ENCODE measurements at places on chromosomes 5 and 9.

DNA sequence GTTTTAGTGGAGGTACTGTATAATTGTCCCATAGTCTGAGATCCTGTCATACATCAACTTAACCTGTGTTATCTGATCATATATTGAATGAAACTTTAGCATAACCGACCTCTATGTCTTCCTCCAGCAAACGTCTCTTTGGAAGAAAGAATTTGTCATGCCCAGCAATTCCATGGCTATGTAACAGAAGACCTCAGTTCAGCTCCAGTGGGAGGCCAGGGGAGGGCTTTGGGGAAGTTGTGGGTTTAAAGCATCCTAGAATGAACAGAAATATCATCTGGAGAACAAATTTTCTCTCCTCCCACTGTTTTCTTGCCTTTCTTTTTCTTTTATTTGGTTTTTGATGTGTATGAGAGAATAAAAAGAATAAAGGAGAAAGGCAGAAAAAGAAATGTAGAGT lies 164.5 kb downstream of the GAS1 start:
- no peak for DNase-seq

- no peak for DNase-seq
Observed at GRCh38 chr9:8374471-8374870, 574.9 kb upstream of the DMAC1 start.

DNA sequence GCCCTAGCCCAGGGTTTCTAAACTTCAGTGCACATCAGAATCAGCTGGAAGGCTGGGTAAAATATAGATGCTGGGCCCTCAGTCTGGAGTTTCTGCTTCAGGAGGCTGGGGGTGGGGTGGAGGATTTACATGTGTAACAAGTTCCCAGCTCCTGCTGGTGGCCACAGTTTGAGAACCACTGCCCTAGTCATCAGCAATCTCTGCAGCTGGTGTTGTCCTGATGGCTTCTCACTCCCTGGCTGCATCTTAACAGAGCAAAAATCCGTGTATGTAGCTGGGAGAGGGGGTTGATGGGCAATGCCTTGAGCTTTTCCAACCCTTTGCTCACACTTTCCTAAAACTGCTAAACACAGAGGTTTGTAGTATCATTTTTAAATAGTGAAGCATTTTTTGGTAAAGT lies 186.0 kb upstream of the KLF9 start:
- DNase-seq = no peak

- DNase-seq = no peak
Observed at GRCh38 chr9:69719983-69720382, 39.8 kb downstream of the PTAR1 start.

DNA sequence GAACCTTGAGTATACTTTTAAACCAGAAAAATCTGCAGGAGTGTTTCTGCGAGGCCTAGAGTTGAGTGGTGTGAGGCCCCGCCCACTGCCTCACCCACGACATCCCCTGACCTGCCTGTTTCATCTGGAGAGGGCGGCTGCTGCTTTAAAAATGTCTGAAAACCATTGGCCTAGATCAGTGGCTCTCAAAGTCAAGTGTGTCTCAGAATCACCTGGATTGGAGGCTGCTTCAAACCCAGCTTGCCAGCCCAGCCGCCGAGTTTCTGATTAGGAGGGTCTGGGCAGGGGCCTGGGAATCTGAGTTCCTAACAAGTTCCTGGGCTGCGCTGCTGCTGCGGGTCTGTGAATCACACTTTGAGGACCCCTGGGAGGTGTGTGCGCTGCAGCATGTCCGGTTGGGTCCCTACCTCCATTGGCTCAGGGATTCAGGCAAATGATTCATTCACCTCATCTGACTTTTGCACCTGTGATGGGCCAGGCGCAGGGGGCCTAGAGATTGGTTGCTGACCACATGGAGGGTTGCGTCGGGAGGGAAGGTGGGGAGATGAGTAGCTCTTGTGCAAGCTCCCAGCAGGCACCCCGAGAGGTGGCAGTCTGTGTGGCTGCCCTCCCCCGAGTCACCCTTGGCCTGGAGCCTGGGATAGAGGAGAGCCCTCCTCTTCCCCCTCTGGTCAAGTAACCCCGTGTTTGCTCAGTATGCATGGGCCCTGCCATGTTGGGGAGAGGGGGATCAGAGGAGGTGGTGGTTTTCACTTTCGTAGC lies 27.6 kb upstream of the HMCN2 start:
- no peak for DNase-seq

Measured in SK-MEL-5 (cell line).